ENCODE measurements at places on chromosomes 6 and 20.

- peaks cover 75% of the 10 kb centered on the region for H3K4me1 ChIP-seq
- DNase-seq: no peak
- H3K27me3 ChIP-seq: no peaks in the 10 kb centered on the region
- no peak overlapping the region for H3K27ac ChIP-seq
- no peaks in the 10 kb centered on the region for H3K36me3 ChIP-seq
Observed at GRCh38 chr6:37984578-37984977, 165.1 kb downstream of the ZFAND3 start.

DNA sequence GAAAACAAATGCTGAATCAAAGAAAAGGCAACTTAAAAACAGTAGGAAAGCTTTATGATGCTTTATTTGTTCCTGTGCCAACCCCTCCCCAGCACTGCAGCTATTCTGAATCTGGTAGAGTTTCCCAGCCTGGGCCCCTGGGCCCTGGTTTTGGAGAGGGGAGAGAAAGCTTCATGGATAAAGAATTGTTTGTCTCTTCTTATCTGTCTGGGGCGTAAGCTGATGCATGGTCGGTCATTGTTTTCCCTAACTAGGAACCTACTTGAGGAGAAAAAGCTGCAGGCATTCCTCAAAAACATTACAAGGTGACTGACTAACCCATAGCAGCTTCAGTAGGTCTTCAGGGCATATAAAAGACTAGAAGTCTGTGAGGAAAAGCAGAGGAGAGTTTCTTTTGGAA is 758.1 kb upstream of the EPHA7 start:
- no peak for DNase-seq
- H3K36me3 ChIP-seq: no peaks in the 10 kb centered on the region
- H3K27me3 ChIP-seq: no peaks in the 10 kb centered on the region
- H3K4me3 ChIP-seq: no peak overlapping the region

DNA sequence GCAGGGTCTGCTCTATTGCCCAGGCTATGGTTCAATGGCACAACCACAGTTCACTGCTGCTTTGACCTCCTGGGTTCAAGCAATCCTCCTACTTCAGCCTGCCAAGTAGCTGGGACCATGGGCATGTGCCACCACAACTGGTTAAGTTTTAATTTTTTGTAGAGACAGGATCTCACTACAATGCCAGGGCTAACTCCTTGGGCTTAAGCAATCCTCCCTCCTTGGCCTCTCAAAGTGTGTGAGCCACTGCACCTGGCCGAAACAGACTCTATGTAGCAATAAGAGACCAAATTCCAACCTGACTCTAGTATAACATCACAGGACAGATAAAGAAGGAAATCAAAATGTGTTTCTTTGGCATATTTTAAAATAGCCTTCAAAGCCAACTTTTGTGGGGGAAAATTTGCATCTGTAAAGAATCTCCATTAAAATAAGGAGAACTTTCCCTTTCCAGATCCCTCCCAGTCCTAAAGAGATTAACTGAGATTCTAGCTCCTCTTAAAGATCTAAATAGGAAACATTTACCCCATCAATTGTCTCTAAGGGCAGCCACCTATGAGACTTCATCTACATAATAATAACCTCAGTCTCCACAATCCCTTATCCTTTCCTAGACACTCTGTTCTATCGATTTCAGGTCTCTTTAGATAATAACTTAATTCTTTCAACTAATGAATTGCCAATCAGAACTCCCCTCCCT is 94.7 kb upstream of the PLCB4 start:
- no peak for DNase-seq
- no peaks in the 10 kb centered on the region for H3K27me3 ChIP-seq
- H3K36me3 ChIP-seq: no peaks in the 10 kb centered on the region

- no peak for DNase-seq
- peak overlapping the region; percentile 98 for H3K4me3 ChIP-seq
- H3K27ac ChIP-seq: peak overlapping the region; percentile 88
Observed at GRCh38 chr6:44126320-44127149, 717 bp downstream of the MRPL14 start.

- no peaks in the 10 kb centered on the region for H3K27me3 ChIP-seq
- no peaks in the 10 kb centered on the region for H3K4me1 ChIP-seq
- H3K36me3 ChIP-seq: no peaks in the 10 kb centered on the region
- no peak overlapping the region for H3K27ac ChIP-seq
Observed at GRCh38 chr6:95848717-95849116, 167.1 kb upstream of the FUT9 start.

DNA sequence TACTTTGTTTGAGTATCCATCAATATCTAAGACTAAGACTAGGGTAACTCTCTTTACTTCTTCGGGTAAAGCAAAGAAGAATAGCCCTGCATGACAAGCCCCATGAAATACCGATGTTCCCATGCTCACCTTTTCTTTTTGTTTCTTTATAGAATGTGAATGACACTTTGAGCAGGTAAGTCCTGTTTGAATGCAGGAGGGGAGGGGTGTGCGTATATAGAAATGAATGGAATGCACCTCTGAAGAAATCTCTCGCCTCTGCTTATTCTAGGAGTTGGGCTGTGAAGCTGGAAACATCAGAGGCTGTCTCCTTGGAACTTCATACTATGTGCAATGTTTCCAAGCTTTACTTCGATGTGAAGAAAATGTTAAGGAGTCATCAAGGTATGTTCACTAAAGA is 10.3 kb downstream of the TRIM38 start:
- peaks cover 28% of the 10 kb centered on the region for H3K4me1 ChIP-seq
- H3K36me3 ChIP-seq: no peaks in the 10 kb centered on the region
- no peaks in the 10 kb centered on the region for H3K27me3 ChIP-seq

DNA sequence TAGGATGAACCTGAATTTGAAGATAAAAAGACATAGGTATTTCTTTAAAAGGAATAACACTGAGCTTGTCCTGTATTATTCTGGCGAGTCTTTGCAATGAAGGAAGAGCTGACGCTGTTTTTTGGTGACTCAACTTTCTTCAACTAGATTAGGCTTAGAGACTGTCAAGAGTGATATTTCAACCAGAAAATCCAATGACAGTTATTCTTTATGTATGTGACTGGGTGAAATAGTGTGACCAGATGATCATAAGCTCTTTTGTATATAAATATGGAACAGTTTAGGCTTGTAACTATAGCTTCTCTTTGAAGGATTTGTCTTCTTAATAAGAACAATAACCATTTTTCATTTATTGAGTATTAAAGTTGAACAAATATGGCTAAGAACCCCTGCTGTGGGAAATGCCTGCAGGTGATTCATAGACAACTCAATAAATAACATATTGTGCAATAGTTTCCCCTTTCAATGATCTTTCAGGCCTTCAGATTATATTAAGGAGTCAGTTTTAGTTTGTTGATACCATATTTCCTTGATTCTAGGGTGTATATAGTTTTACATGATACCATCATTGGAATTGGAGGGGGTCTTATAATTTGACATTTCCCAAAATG is 265.6 kb upstream of the JAG1 start:
- no peak overlapping the region for H3K4me3 ChIP-seq
- no peaks in the 10 kb centered on the region for H3K36me3 ChIP-seq
- H3K27me3 ChIP-seq: no peaks in the 10 kb centered on the region
- DNase-seq: no peak
